ENCODE measurements at places on chromosomes 1 and 21.

GRCh38 chr1:152735648-152736047 lies 22.2 kb upstream of the KPRP start:
- DNase-seq, result no peak

DNA sequence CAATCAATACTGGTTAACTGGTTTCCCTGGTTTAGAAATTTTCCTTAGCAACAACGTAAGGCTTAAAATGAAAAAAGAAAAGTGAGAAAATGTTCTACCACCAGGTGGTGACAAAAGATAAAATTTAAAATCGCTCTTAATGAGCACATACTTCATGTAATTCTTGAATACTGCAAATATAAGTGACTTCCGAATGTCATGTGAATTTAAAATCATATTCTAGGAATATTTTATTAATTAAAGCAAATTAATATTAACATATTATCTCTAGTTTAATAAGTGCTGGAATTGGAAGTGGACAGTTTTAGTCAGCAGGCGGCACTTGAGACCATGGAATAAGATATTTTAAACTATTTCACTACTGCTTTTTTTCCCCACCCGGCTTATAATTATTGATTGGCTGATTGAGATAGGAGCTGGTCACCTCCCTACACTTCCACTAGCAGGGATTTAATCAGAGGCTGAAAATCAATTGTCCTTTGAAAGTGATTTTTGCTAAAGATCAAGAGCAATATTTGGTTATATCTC lies 5.0 kb upstream of the ADAMTS1 start:
- no peak for DNase-seq

DNA sequence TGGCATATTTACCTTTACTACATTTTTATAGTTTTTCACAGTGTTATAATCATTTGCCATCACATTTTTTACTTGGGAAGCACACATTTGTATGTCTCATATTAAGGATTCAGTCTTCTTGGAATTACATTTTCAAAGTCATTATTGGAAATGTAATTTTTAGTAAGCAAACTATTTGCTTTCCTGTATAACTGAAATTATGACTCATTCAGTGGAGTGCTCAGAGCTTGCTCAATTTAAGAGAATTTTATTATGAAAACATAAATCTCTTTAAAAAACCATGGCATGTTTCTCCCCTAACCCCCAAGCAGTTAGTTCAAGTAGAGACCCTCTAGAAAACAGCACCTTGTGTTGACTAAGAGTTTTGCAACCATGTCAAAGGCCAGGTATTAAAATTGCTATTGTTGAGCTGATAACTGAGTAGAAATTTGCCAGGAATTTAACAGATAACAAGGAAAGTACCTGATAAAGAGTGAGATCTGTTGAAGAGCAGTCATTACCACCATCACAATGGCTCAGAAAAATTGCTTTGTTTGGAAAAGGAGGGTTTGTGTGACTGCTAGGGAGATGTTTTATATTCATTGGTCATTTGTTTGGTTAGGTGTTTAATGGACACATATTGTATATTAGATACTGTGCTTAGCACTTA lies 105.9 kb downstream of the KCNK2 start:
- no peak for DNase-seq

DNA sequence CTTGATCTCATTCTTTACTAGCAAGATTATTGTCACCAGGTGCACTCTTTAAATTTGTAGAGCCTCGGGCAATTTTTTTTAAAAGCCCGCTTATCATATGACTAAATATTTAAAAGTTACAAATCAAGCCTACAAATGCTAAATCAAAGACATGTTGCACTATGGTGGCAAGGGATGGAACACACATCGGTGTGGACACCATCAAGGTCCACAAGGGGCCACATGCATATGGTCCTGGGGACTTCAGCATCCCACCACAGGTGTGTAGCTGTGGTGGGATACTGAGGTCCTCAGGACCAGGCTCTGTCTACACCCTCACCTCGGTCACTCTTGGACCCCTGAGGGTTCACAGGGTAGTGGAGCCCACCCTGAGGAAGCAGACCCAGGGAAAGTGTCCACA lies 45.8 kb downstream of the FAM78B start:
- DNase-seq, result no peak

- no peak for DNase-seq
Observed at GRCh38 chr1:188220051-188220450, 1391.3 kb downstream of the PLA2G4A start.

DNA sequence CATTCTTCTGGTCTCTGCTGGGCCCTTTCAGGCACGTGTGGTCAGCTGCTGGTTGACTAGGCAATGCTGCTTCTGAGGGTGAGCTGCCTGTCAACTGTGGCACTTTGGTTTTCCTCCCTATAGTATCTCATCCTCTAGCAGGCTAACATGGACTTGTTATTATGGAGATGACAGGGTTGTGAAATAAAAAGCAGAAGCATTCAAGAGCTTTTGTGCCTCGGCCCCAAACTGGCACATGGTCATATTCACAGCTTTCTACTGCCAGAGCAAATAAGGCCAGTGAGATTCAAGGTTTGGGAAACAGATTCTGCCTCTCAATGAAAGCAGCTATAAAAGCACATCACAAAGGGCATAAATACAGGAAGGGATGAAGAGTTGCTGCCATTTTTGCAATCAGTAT lies 1.6 kb upstream of the ZNF124 start:
- no peak for DNase-seq

DNA sequence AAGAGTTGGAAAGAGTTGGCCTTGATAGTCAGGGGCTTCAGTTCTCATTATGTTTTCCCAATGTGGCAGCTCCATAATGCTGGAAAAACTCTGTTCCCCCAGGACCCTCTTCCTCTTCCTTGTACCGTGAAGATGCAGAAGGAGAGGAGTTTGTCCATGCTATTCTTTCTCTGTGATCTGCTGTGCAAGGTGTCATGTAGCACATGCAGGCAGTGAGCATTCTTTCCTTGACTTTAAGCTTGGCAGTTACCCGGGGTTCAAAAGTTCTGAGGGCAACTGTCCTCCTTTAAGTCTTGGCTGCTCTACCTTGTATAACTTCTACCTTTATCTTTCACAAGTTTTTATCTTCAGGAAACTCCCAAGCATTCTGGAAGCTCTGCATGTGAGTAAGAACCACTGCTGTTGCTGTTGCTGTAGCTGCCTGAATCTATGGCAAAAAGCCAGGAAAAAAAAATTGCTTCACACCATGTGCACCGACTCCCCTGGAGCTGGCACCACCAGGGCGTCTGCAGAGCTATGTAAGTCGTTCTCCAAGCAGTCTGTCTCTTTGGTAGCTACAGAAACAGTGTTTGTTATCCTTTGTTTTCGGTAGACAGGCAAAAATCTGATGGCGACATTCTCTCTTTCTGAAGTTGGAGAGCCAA lies 42.7 kb upstream of the SLC16A1 start:
- no peak for DNase-seq

DNA sequence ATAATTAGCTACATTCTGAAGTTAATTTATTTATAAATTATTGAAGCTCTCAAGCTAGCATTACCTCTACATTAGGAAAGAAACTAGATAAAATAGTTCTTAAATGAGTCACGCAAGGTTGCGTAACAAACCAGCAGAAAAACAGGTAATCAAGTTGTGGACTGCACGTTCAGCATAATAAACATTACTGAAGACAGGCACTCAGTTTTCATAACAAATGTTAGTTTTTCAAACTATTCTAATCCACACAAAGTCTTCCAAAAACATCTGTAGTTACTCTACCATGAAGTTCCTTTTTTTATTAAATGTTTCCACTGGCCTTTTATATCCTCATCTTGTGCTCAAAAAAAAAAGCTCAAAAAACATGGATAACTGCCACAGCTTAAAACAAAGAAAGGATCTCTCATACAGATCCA lies 1.3 kb downstream of the TOR1AIP2 start:
- DNase-seq, result no peak

DNA sequence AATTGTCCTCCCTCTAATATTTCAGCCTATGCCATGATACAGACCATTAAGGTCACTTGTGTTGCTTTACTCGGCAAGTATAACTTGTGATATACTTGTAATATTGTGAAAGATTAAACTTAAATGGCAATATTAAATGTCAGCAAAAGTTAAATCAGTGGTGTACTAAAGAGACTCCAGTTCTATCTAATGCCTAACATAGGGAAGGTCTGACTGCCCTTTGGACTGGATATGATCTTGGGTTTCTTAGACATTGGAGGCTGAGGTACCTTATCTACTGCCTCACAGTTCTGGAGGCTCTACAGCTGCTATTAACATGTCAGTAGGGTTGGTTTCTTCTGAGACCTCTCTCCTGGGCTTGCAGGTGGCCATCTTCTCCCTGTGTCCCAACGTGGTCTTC lies 89.9 kb downstream of the MT1HL1 start:
- DNase-seq, result no peak

DNA sequence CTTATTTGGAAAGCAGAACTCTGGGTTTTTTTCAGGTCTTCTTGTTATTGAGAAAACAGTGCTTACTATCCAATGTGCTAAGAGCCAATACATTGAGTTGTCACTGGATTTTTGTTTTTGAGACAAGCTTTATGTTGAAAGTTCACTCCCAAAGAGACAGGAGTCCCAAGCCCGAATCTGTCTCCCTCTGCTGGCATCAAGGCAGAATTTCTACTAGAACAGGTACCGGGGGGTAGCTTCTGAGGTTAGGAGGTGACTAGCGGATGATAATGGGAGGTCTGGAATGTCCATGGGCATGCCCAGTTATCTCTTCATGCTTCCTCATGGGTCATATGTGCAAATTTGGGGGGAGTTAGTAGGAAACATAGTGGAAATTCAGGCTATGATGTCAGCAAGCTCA lies 25.1 kb downstream of the ZNF124 start:
- DNase-seq, result no peak

- DNase-seq, result peak; percentile 41
Observed at GRCh38 chr1:3033040-3033789, 11.9 kb downstream of the ACTRT2 start.

DNA sequence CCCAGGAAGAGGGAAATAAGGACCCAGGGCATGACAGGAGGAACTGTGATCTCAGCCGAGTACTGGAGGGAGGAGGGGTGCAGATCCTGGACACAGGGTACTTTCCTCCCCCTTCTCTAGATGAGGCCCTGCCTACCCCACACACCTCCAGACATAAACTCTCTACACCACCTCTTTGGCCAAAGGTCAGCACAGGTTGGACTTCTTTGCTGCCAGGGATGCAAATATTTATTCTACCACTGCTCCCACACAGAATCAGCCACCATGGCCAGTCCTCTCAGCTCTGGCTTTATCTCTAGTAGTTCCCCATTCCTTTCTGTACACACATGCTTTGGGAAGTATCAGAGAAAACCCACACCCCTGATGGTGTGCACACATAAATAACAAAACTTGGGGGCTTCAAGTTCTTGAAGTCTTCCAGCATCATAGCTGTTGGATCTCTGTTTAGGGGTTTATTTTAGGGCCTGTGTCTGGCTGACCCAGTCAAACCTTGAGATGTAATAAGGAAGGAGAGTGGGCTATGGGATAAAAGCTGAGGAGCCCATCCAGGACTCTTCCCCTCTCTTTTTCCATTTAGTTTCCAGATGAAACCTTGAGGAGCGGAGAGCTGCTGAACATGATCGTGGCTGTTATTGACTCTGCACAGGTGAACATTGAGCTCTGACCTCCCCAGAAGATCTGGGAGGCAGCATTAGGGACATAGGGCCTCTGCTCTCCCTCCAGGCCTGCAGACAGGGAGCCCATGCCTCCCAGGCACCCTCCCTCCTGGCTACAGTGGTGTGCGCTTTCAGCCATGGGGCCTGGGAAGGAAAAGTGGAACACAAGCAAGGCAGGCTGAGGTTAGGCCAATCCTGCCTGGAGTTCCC lies 6.7 kb upstream of the SLC27A3 start:
- DNase-seq, result no peak

- DNase-seq, result peak; percentile 33
Observed at GRCh38 chr1:26799479-26800142, 11.9 kb downstream of the PIGV start.

GRCh38 chr1:51924455-51924854 lies 45.9 kb upstream of the NRDC start:
- peak; percentile 43 for DNase-seq

DNA sequence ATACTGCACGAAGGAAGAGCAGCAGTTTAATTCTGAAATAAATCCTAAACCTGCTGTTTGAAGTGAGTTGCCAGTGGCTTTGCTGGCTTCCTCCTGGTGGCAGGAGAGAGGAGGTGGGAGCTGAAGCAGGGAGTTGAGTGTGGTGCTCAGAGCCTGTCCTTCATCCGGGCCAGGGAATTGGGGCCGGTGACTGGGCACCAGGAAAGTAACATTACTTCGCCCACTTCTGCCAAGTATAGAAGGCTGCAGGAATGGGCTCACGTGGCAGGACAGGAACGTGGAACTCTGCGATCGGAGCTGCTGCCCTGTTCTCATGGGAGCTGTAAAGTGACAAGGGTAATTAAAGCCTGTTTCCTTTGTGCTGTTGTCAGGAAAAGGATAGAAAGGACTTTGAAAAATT lies 8.7 kb downstream of the TOR3A start:
- DNase-seq, result no peak

DNA sequence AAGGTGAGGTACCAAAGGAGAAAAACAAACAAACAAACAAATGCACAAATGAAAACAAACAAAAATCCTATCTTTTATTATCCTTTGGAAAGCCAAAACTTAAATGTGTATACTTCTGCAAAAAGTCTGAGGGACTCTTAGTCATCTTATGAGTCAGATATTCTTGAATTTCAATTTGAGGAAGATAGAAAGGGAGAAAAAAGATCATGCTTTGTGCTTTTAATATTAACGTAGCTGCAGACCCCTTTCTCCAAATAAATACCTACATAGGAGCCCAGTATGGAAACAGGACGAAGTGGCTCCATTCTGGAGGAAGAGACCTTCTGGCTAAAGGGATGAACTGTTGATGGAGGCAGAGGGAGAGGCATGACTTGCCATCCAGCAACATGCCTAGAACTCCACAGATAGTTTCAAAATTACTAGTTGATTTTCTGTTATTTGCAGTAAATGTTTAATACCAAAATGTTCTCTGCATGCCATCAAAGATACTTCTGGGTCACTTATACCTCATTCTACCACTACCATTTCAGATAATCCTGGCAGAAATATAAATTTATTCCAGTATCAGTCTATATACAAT lies 25.4 kb downstream of the NUP210L start:
- DNase-seq, result no peak

DNA sequence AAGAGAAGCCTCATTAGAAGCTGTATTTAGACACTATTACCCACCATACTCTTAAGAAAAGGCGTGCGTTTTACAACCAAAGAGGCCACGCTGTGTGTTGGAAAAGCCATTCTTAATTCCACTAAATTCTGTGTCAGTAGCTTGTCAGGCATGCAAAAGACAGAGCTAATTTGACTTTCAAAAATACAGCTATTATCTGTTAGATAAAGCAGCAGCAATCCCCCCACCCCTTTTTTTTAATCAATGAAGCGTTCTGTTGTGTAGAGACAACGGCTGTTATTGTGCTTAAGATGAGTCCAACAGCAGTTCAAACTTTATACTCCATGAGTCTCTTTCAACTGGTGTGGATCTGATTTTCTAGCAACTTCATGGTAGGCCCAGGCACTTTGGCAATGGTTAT lies 43.5 kb downstream of the PLA2G4A start:
- no peak for DNase-seq

GRCh38 chr1:94125551-94126514 lies 4.9 kb upstream of the ABCA4 start:
- DNase-seq, result no peak

DNA sequence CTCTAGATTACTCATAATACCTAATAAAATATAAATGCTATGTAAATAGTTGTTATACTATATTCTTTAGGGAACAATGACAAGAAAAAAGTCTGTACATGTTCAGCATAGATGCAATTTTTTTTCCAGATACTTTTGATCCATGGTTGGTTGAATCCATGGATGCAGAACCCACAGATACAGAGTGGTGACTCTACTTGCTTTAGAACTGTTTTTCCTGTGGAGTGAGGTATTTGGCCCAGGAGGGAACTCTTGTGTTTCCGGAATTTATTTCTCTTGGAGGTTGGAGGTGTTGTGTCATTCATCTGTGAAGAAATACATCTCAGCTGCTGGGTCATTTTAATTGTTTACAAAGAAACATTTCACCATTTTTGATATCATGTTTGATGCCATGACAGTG lies 28.7 kb downstream of the TMEM200B start:
- no peak for DNase-seq
